ENCODE measurements at places on chromosomes 4 and X. TPM values are rescaled to one million over a fixed set of nuclear protein-coding genes. Genes with fewer than 3 reads are reported as not detected.
A peak's percentile ranks its signal among the peaks of the same experiment; 100 is the strongest.

DNA sequence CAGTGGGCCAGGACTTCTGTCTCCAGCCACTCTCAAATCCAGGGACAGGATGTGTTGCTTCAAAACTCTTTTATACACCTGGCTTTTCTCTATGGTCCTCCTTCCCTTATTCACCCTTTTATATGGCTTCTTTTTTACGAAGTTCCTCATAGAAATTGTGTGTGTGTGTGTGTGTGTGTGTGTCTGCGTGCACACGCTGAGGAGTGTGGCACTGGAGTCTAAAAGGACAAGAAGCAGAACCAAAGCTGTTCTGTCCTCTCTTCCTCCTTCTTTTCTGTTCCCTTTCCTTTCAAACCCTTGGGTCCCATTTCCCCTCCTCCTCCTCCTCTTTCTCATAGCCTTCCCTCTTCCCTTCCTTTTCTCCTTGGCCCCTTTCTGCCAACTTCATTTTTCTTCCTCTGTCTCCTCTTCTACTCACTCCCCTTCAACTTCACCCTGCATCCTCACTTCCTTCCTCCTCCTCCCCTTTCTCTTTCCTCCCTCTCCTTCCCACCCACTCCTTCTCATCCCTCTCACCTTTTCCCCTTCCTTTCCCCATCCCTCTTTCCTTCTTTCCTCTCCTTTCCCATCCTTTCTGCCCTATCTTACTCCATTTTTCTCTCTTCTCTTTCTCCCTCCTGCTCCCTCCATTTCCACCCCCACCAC lies 360.5 kb downstream of the MID1IP1 start:
- no peak for DNase-seq

GRCh38 chrX:11665168-11666111 lies at the start of gene ARHGAP6:
Gene ARHGAP6, minus strand, starts transcription at chrX:11665920. Its CDS starts 1,092 bp downstream, at chrX:11664828.
- peak; percentile 60 for DNase-seq

DNA sequence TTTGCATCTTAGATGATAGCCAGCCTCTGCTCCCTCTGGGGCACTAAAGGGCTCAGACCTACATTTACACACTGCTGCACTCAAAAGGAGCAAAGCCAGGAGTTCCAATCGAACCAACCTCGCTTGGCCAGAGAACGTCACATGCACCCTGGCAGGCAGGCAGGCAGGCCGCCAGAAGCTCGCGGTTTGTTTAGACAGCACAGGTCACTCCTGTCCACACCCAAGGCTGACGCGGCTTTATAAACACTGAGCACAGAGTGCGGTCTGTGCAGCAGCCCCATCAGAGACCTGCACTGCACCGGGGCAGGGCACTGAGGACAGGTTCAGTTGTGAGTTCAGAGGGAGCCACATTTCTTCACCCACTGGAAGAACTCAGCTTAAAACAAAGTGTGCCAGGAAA lies 143.9 kb downstream of the BCOR start:
- DNase-seq, result peak; percentile 72

DNA sequence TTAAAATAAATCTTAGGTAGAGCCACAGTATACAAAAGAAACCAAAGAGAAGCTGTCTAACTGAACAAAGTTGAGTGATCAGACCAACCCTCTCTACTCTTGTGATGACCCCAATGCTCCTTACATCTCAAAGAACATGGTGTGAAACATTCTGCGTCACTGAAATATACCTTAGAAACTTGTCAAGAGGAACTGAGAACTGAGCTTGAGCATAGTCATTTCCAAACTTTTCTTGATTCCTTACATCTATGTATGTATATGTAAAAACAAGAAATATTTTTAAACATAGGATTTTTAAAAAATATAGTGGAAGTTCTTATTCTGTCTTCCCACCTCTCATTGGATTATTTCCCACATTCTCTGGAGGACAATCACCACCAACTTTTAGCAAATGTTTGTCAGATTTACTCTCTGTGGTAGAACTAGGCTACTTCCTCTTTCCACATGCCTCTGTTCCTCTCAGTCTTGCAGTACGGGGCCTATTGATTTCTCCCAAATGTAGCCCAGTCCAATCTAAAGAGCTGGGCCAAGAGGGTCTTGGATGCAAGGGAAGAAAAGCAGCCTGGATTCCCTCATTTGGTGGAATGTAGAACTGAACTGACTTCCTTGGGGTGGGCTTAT lies 98.2 kb upstream of the HHIP start:
- DNase-seq, result no peak

GRCh38 chr4:20249333-20249732 lies 2.4 kb upstream of the SLIT2 start:
- DNase-seq, result no peak

DNA sequence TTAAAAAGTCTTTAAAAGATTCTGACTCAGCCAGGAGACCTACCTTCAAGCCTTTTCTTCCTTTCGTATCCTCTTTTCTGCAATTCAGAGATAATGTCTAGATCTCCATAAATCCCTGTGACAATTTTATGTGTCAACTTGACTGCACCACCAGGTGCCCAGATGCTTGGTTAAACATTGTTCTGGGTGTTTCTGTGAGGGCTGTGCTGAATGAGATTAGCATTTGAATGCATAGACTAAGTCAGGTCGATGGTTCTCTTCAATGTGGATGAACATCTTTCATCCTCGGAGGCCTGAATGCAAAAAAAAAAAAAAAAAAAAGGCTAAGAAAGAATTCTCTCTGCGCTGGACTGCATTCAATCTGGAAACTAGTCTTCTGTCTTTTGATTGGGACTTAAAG lies 1082.7 kb downstream of the NLGN4X start:
- no peak for DNase-seq

GRCh38 chr4:145435646-145436045 lies 46.0 kb upstream of the SMAD1 start:
- no peak for DNase-seq

- no peak for DNase-seq
These were observed 32.2 kb downstream of the IL21 start for GRCh38 chr4:122588453-122589238.

DNA sequence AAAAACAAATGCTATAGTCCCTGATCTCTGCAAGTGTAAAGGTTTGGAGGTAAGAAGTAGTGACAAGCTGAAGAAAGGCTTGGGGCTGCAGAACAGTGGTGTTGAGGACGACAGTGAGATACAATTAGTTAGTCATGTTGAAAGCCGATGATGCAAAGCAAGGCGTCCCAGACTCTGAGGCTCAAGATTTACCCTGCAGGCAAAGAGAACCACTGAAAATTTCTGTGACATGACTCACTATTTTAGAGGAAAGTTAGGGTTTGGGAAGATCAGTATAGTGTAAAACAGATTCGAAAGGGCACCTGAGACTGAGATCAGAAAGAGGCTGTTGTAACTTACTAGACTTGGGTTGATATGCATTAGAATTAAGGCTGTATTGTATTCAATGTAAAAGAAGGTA lies 281.3 kb upstream of the FTHL17 start:
- DNase-seq, result no peak

DNA sequence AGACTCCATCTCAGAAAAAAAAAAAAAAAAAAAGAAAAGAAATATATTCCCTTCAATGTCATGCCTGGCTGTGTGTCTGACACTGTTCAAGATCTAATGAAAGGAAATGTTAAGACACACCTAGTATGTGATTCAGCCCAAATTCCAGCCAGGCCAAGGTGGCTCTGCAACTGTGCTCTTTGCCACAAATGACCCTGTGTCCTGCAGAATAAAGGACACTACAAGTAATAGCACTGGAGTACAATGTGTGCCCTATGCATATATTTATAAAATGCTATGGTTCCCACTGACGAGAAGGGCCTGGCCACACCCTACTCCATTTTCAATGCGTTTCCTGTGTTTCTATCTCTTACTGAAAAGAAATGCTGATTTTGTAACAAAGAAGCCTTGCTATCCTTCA lies 98.0 kb upstream of the SORBS2 start:
- DNase-seq, result no peak

DNA sequence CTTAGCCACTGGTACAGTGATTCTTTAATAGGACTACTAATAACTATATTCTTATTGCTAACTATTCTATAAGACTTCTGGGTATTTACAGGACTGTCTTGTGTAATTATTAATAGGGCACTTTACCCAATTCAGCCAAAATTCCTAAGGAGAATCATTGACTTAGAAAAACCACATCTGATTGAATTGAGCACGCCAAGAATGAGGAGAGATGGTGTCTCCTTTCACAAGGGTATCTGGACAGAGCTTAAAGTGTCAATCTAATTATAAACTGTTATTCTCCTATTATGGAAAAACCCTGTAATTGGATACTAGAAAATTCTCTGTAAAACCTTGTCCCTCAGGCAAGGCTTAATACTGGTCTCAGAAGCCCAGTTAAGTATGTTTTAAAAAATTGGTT lies 111.1 kb upstream of the TLL1 start:
- DNase-seq, result no peak

GRCh38 chrX:18542131-18542530 lies 116.7 kb downstream of the CDKL5 start:
- no peak for DNase-seq

DNA sequence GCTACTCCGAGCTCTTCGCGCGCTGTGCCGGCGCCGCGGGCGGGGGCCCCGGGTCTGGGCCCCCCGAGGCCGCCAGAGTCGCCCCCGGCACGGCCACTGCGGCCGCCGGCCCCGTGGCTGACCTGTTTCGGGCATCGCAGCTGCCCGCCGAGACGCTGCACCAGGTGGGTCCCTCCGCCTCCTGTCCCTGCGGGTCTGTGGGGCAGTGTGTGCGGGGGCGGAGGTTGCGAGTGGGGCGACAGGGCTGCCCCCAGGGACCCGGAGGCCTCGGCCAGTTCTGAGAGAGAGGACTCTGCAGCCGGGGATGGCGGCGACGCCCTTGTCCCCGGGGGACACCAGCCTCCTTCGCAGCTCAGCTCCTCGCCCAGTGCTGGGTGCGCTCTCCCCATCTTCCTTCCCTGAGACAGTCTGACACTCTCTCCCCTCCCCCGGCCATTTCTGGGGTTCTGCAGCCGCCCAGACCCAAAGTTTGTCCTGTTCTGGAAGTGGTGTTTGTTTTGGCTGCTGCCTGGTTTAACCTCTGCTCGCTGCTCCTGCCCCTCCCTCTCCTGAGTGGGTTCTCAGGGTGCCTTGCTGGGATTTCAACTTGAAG lies 609 bp downstream of the REPS2 start:
- DNase-seq, result peak; percentile 17

DNA sequence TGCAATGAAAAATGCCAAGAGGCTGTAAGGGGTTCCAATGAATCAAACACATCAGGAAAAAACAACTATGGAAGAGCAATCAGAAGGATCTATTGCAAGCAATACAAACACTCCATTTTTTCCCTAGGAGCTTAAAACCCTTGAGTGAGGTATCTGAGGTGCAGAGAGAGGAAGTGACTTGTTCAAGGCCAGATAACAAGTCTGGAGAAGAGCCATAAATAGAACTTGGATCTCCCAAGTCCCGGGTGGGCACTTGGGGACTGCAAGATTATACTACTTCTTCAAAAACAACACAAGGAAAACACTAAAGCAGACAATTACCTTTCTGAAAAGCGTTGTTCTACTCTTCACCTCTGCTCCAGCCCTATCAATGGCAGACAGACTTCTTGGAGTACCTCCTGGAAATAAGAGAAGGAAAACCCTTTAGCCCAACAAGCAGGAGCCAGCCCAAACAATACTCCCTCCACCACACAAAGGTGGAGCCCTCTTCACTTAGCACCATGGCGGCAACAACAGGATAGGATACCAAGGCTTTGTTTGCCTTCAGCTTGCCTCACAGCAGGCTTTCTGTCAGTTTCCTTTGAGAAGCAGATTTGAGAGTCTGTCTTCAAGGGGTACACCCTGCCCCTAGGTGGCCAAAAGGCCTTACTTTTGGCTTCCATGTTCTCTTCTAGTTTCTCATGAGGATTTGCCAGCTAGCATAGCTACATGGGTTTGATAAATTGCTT lies 26.0 kb downstream of the AIFM1 start:
- DNase-seq, result no peak

GRCh38 chrX:135389243-135389642 lies 32.5 kb upstream of the SMIM10L2A start:
- no peak for DNase-seq

DNA sequence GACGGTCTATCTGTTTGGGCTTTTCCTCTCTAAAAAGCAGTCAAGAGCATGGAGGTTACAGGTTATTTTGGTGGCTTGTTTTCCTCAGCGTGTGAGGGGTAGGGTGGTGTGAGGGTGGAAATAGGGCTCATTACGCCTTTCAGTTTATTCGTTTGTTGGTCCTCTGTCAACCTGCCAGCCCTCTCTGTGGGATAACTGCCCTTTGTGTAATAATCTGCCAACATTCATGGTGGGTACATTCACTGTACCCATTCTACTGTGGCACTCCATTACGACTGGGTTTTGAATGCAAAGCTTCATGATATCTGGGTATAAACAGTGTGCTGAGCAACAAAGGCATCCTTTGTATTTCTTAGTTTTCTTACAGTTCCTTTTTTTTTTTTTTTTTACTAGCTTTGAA lies 136.4 kb downstream of the ADGRL3 start:
- DNase-seq, result no peak

Gene NLGN3
- total RNA-seq, result 0.41 TPM

Gene MAOB
- total RNA-seq, result 157 TPM

Gene FGFR3
- total RNA-seq, result 3.5 TPM

Gene TMPRSS11A
- not detected for total RNA-seq

Gene PITX2
- not detected for total RNA-seq

Gene DCAF12L1
- not detected for total RNA-seq
